ENCODE measurements at places on chromosomes 1 and 21.

GRCh38 chr1:90347366-90347765, 352.5 kb downstream of the ZNF326 start:
- no peak for DNase-seq

DNA sequence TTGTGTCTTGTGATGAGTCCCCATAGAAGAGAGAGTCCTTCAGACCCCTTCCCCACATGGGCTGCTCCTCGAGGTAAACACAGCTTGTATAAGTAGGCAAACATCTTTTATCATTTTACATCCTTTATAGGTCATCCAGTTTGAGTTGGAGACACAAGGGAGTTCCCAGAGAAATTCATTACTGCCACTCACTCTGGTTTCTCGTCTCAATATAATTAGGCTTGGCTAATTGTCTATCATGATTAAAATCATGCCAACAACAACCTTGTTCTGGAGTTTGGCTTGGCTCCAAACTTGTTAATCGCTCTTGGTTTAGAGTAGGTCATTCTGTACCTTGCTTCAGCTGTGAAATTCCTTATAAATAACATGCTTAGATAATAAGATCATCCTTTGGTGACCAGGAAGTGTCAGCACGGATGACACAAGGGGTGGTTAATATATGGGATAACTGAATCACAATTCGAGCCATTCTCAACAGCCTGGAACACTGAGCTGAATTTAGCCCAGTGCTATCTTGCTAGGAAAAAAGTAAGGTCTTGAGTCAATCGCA, 70.7 kb upstream of the DAB1 start:
- no peak for DNase-seq

DNA sequence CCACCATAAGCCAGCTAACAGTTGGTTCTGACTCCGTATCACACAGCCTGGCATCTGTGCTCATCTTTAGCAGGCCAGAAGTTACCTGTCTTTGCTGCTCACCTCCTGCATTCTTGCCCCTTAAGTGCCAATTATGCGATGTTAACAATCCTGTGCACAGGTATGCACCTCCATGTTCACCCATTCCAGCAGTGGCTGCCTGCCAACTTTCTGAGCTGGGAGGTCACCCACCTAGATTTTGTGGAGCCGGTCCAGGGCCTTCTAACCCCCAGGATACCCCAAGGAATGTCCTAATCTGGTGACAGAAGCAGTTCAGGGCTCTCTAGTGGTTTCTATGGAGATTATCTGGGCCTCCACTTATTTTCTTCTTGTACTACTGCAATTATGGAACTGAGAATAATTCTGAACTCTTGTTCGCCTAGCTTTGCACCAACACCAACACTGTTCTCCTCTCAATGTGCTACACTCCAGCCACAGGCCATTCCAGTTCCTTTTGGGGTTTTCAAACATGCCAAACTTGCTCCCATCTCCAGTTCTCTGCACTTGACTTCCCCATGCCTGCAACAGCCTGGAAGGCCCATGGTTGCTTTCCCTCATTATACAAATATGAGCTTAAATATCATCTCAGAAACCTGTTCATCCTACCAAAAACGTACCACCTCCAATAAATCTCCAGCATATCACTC, 9.0 kb downstream of the BCAR3 start:
- DNase-seq, result no peak

DNA sequence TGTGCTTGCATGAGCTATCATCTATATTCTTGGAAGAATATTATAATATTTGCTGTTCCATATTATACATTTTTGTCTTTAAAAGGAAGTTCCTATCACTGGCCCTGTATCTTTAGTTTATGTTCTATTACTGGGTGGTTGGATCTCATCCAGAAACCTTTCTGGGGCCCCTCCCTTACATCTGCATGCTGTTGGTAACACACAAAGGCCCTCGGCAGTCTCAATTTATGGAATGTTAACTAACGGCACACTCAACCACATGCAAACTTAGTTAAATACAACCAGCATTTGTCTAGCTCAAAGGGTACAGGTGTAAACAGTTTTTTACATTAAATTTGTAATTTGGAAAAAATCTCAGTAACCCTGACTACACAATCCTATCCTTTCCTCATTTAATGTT, 9.7 kb upstream of the HYI start:
- no peak for DNase-seq

- DNase-seq, result no peak
Measured at GRCh38 chr1:226542623-226543103, 5.9 kb upstream of the STUM start.

GRCh38 chr1:43861337-43861736, 72.3 kb upstream of the ARTN start:
- no peak for DNase-seq

GRCh38 chr1:32100359-32100758, 7.5 kb upstream of the KPNA6 start:
- no peak for DNase-seq

DNA sequence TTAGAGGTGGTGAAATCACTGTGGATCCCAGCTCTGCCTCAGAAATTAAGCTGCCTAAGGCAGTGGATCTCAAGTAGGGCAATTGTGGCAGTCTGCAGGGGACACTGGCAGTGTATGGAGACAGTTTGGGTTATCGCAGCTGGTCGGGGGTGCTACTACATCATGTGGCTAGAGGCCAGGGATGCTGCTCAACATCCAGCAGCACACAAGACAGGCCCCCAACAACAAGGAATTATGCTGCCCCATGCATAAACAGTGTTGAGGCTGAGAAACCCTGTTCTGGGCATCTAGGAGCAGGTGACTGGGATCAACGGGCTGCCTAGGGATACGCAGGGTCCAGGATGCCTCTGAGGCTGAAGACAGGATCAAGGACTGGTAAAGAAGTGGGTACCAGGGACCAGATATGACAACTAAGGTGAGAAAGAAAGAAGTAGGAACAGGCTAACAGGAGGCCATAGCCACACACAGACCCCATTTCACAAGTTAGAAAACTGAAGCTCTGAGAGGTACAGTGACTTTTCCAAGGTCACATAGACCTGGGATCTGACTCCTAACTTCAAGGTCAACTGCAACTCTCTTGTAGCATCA, 8.7 kb downstream of the BATF3 start:
- DNase-seq, result no peak

DNA sequence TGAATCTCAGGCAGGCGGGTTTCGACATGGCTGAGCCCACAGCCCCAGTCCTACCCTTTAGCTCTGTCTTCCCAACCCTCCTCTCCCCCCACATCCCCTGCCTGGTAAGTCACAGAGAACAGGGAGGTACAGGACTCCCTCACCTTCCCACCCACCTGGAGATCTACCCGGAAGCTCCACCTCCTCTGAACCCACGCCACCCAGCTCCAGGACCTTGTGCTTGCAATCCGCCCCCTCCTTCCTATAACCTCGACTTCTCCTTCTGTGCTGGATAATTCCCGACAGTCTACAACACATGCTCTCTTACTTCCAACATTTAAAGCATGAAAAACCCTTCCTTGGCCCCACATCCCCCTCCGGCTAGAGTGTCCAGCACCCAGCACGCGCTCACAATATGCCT, 22.3 kb downstream of the KIF17 start:
- no peak for DNase-seq

DNA sequence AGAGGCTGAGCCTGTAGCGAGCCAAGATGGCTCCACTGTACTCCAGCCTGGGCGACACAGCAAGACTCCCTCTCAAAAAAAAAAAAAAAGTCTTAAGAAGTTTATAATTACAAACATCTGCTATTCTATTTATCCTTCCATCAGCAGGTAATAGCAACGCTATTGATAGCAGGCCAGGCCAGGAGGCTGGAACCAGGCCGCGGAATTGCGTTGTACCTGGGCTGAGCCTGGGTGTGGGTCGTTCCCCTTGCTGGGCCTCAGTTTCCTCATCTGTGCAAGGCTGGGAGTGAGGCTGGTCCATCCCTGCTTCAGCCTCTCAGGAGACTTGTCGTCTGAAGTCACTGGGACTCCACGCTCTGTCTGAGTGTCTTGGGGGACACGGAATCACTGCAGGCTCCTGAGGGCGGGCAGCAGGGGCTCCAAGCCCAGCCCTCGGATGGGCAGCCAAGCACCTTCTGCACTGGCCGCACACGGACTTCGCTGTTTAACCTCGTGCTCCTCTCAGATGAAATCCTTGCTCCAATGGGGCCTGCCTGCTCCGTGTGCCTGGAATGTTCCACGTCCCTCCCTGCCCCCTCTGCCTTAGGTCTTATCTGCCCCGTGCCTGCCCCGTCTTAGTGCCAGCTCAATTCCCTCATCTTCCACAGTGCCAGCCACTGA, 103.9 kb upstream of the C1orf174 start:
- DNase-seq, result no peak

DNA sequence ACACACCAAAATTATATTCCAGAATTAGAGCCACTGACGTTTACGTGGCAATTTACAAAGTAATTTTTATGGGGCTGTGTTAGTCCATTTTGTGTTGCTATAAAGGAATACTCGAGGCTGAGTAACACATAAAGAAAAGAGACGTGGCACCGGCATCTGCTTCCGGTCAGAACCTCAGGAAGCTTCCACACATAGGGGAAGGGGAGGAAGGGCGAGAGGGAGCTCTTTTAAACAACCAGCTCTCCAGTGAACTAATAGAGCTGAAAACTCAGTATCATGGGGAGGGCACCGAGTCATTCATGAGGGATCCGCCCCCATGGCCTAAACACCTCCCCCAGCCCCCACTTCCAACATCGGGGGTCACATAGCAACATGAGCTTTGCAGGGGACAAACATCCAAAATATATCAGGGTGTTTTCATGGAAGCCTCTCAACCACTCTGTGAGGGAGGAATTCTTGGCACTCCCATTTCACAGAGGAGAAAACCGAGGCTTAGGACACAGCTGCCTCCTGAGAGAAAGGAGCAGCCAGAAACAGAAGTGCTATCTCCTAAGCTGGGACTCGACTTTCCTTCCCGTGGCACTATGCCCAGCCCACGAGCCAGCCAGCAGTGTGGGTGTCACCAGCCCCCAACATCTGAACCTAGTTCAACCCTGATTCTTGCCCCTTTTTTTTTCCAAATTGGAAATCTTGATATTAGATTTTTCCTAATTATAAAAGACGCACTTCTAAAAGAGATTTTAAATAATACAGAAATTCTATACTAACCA, 29.2 kb downstream of the MIS18A start:
- no peak for DNase-seq

DNA sequence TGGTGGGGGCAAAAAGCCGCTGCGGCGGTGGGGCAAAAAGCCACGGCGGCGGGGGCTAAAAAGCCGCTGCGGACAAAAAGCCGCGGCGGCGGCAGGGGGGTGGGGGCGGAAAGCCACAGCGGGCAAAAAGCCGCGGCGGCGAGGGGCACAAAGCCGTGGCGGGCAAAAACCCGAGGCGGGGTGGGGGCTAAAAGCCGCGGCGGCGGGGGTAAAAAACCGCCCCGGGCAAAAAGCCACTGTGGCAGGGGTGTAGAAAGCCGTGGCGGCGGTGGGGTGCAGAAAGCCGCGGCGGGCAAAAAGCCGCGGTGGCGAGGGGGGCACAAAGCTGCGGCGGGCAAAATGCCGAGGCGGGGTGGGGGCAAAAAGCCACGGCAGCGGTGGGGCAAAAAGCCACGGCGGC, 3901.8 kb downstream of the SRGAP2C start:
- no peak for DNase-seq

DNA sequence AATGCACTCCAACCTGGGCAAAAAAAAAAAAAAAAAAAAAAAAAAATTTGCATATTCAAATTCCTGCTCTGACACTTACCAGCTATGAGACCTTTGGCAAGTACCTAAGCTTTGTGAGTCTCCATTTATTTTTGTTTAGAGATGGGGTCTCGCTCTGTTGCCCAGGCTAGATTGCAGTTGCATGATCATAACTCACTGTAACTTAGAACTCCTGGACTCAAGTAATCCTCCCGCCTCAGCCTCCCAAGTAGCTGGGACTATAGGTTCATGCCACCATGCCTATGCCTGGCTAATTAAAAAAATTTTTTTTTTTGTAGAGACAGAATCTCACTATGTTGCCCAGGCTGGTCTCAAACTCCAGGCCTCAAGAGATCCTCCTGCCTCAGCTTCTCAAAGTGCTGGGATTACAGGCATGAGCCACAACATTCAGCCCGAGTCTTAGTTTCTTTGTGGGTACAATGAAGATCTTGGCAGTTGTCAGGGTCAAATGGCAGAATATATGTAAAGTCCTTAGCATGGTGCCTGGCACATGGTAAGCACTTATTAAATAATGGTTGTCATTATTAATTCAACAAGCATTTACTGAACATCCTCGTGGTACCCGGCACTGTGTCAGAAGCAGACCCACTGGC, 53.5 kb upstream of the TENT5B start:
- DNase-seq, result no peak

DNA sequence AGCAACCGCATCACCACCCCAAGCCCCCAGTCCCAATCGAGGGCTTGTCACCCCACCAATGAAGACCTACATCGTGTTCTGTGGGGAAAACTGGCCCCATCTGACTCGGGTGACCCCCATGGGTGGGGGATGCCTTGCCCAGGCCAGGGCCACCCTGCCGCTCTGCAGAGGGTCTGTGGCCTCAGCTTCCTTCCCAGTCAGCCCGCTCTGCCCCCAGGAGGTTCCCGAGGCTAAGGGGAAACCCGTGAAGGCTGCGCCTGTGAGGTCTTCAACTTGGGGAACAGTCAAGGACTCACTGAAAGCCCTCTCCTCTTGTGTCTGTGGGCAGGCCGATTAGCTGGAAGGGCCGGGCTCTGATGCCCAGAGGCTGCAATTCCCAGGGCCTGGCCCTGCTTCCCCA, 2.0 kb downstream of the SRARP start:
- no peak for DNase-seq

DNA sequence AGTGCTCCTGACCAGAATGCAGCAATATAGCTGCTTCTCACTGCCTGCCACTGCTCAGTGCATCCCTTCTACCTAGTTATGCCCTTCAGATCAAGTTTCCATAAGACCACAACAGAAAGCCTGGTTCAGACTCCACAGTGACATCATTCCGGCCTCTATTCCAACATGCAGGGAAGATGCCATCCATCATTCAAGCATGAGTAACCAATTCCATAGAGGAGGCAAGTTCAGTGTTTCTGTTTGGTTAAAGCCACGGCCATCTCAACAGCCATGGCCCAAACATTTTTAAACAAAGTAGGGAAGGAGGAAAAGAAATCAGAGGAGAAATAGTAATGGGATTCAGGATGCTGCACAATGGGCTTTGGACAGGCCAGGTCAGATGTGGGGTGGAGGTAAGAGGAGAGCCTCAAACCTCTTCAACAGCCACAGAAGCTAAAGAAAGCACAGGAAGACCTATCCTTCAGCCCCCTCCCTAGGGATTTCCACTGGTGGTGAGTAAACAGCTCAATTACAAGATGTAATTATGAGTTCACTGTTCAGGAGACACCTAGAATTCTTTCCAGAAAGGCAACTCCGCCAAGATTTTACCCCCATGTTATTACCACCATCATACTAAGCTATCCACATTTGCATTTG, 484.9 kb downstream of the SETD4 start:
- no peak for DNase-seq

DNA sequence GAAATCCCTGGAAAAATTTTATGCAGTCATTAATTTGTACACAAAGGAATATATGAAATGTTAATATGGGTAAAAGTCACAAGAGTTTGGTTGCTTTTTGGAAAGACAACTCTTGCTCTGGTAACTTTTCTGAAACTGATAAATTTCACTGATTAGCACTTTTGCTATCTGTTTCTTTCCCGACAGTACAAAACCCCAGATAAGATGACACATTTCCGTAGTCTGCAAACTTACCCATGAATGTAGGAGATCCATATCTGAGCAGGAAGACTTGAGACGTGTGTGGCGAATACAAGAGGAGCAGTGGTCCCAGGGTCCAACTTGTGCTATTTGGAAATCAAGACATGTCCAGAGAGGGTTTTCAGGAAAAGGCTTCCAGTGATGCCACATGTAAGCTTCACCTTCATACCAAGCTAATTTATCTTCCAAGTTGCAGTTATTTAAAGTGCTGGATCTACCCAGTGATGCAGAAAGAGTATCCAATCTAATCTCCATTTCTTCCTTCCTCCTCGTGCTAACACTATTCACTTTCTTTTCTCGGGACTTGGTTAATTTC, 35.9 kb upstream of the SAMSN1 start:
- DNase-seq, result no peak
